Activated T-cell treated with anti-CD3 and anti-CD28 coated beads, Interleukin-2, amount 50 U/mL, for 24 hours (primary cell): ENCODE measurements at places on chromosomes 4 and X.

- no peak for DNase-seq
These were observed 235.1 kb upstream of the HCCS start for GRCh38 chrX:10875995-10876394.

DNA sequence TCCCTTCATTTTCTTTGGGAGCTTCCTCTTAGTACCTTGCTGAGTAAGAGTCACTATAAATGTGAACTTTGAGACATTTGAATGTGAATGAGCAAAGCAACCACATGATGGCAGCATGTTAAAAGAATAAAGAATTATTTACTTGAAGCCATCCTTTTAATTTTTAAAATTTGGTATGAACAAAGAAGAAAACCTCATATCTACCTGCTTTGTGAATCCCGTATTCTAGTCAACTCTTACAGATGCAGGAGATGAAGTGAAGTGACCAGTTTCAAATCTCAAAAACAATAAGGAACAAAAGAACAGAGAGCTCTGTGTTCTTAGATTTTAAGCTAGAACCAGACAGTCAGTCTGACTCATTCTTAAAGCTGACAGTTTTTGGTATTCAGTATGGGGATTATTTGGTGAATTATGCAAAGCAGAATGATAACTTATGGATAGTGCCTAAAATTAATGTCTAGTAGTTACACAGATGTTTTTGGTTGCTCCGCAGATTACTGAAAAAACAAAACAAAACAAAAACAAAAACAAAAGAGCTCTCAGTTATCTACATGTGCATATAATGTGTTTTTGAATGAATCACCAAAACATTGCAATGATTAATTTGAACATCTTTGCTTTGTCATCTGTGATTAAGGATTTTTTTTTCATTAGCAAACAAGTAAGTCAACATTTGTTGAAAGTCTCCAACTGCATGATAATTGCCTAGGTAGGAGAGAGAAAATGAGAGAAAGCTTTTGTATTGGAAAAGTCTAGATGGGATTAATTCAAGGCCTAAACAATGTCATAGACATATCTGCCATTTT, 48.2 kb upstream of the H2AZ1 start:
- DNase-seq, result no peak

DNA sequence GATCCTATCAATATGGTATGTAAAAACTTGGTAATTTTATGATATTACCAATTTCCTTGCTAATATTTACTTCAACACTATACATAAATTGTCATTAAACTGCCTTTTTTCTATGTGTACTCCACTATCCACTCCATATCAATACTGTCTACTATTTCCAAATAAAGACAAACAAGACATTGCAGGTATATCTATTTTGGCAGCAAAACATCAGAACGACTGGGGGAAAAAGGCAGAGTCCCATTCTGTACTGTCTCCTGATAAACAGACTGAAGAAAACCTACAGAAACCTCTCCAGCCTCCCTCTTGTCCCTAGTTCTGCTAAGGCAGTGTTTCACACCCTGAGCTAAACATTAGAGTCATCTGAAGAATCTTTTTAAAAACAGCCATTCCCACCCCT, 96.6 kb downstream of the ATRX start:
- DNase-seq, result no peak

DNA sequence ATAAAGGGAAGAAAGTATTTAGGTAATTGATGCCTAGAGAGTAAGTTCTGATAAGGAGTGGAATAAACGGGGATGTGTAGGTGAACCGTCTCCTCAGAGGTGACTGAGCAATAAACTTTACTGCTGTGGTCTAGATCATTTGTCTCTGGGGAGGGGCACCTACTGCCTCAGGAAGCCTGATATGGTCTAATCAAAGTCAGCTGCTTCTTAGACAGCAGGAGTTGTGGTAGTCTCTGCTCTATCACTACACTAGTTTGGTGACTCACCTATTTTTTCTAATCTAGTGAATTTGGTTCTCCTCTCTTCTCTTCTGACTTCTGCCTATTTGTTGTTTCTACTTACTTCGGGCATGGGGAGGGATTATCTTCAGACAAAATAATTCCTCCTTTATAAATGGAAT, 95.1 kb upstream of the STIM2 start:
- no peak for DNase-seq

DNA sequence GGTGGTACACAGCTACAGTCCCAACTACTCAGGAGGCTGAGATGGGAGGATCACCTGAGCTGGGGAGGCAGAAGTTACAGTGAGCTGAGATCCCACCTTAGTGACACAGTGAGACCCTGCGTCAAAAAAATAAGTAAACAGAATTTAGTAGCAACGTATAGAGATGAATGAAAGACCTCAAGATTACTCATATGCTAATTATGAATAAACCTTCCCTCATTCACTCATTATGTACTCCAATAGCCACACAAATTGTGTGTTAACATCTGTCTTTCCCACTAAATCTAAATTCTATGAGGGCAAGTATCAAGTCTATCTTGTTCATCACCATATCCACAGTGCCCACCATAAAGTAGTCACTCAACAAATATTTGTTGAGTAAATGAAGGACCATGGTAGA, 111.5 kb downstream of the LRBA start:
- DNase-seq, result no peak

DNA sequence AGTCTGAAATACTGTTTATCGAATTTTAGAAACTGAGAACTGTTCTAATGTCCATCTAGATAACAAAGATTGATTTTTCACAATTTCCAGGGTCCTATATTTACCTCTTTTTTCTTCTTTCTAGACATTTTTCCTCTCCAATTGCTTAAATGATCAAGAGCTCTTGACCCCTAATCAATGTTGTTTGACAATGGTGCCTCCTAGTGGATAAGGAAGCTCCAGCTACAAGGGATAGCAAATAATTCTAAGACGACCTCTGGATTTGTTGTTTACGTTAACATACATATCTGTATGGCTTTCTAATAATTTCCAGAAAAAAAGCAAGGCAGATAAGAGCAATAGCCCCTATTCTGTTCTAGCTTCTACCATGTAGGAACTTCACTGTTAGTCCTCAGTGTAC, 35.8 kb downstream of the GPR82 start:
- no peak for DNase-seq

DNA sequence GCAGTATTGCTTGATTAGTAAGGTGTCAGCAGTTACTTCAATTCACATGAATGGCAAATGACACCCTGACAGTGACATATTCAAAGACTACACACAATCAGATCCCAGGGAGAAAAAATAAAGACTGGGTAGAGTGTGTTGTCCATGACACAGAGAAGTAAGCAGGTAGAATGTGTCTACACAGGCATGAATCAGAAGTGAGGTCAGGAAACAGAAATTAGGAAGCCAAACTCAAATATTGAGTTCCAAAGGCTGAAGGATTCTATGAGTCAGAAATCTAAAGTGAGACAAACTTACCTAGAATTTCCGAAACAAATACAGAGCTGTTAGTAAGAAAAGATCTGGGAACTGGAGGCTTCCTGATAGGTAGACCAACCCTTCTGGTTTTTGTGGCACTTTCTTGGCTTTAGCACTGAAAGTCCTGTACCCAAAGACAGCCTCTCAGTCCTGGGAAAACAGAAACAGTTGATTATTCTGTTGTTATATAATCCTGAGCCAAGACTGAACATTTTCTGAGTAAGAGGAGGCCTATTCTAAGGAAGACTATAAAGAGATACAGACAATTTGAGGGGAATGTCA, 24.3 kb upstream of the GLRA2 start:
- DNase-seq, result no peak

DNA sequence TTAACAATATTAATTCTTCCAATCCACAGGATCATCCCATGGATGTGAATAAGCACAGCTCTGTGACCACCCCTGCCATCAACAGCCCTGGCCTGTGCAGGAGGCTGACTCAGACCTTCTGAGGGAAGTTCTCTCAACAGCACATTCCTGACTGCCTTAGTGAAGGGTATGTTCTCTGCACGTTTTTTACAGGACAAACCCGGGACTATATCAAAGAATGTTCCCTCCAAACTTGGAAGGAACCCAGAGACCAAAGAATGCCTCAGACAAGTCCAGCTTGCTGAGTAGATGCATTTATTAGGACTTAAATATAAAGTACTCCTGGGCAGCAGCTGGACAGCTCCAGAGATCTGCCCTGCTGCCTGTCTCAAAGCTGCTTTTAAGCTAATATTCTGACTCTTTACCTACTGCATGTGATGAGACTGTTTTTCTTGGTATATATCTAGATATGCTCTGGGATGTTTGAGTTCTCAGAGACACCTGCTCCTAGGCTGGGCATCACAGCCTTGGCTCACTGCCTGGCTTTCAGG, 1127.8 kb upstream of the PRKX start:
- no peak for DNase-seq

- DNase-seq, result no peak
These were observed 300.7 kb downstream of the NR3C2 start for GRCh38 chr4:148141501-148141900.

GRCh38 chrX:23904096-23904495, 3.6 kb downstream of the APOO start:
- no peak for DNase-seq

- DNase-seq, result no peak
These were observed 14.4 kb upstream of the MAOA start for GRCh38 chrX:43641691-43642090.

DNA sequence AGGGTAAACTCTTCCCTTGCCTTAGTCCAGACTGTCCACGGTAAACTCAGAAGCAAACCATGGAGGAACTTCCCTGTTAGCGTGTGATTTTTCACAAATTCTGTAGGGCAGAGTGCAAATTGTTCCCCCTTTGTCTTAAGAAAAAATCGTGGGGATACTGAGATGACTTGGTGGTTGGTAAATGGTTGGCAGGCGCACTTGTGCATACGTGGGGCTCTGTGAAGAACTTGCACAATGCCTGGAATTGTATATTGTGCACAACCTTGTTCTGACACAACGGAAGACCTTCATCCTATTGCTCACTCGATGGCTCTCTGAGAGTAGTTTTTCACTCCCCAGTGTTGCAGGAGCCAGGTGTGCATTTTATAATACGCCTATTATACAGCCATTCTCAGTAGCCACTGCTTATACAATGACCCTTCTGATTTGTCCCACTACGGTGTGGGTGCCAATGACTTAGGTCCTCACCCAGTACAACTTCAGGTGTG, 150.0 kb downstream of the SPRY1 start:
- DNase-seq, result no peak

DNA sequence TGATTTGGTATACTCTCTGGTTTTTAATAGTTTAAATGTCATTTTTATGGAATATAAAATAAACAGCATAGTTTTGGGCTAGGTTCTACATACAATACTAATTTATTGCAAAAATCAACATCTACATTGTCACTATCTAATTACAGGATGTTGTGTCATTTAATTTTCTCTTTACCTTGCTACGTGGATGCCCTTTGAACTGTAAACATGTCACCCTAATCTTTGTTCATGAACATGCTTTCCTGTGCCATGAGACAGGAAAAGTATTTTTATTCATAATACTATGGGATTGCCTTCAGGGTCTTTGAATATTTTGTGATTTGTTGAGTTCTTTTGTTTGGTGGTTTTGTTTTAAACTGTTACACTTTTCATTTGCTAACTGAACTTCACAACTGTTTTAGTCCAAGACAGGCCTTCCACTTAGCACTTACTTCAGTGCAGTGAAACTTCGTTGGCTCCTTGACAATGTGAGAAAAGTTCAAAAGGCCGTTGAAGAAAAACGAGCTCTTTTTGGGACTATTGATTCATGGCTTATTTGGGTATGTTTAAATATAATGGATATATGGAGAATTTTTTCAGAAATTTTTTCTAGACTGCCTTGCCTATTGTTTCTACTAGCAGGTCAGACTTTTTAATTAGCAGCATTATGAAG, 40.9 kb downstream of the GK start:
- no peak for DNase-seq

DNA sequence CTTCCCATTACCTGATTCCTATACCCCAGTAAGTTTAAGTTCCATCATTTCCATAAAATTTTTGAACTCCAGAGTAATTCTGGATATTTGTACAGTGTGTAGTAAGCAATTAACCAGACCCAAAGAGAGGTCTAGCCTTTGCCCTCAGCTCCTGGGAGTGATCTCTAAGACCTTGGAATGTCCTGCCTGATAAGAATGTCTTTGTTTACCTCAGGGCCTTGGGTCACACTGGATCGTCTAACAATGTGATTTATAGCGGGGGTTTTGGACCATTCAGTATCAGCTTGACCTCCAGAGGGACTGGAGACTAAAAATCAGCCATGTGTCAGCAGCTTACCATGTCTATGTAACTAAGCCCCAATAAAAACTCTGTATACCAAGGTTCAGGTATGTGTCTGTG, 330.9 kb upstream of the PPP1R2C start:
- DNase-seq, result no peak

DNA sequence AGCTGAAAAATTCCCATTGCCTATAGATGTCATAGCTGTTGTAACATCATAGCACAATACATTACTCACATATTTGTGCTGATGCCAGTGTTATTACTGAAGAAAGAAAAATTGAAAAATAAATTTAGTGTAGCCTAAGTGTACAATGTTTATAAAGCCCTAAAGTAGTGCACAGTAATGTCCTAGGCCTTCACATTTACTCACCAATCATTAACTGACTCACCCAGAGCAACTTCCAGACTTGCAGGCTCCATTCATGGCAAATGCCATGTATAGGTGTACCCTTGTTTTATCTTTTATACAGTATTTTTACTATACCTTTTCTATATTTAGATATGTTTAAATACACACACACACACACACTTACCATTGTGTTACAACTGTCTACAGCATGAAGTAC, 265.4 kb upstream of the MAGEB18 start:
- no peak for DNase-seq

DNA sequence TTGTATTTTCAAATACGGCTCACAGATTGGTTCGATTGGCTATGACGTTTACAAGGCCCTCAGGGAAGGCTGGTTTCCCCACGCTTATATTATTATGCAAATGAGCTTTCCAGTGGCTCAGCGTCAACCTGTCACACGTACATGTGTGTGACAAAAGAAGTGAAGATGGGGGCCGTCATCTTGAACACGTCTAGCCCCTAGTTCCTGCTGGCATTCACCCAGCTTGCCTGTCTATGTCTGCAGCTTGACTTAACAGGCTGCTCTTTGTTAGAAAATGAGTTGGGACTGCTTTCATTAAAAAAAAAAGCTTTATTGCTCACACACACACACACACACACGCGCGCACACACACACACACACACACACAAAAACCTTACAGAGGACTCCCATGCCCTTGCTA, 283.6 kb upstream of the CTSO start:
- no peak for DNase-seq

- no peak for DNase-seq
These were observed 760.2 kb downstream of the RAB28 start for GRCh38 chr4:12723849-12724447.

GRCh38 chr4:37927434-37927833, 32.8 kb upstream of the PTTG2 start:
- DNase-seq, result no peak

GRCh38 chr4:127421437-127421836, 211.3 kb upstream of the INTU start:
- no peak for DNase-seq

GRCh38 chr4:169565606-169566005, 46.8 kb downstream of the NEK1 start:
- no peak for DNase-seq

GRCh38 chrX:40688929-40689328, 41.6 kb upstream of the CXorf38 start:
- DNase-seq, result no peak
